ENCODE measurements at places on chromosomes 4 and X.

GRCh38 chr4:153684971-153685371, 891 bp downstream of the TLR2 start:
- DNase-seq: no peak

DNA sequence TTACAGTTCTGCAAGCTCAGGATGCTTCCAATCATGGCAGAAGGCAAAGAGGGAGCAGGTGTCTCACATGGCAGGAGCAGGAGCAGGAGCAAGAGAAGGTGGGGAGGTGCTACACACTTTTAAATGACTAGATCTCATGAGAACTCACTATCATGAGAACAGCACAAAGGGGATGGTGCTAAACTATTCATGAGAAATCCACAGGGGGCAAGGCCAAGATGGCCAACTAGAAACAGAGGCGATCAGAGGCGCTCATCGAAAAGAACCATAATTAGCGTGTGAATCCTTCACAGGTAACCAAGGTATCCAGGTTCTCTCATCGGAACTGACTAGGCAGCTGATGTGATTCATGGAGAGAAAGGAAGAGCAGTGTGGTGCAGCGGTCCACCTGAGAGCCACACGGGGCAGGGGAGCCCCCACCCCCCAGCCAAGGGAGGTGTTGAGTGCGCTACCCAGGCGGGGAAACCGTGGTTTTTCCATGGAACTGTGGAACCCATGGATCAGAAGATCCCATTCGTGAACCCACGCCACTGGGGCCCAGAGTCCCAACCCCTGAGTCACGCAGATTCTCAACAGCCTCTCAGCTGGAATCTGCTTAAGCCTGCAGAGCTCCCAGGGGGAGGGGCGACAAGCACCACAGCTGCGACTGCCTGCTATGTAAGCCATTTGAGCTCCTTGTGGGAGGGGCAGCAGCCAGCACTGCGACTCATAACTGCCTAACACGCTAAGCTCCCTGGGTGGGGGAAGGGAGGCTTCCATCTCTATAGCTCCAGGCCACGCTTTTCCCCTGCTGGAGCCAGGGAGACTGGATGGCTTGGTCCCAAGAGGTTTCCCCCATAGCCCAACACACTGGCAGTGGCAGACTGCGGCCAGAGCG, 46.7 kb downstream of the FGF16 start:
- DNase-seq: no peak

DNA sequence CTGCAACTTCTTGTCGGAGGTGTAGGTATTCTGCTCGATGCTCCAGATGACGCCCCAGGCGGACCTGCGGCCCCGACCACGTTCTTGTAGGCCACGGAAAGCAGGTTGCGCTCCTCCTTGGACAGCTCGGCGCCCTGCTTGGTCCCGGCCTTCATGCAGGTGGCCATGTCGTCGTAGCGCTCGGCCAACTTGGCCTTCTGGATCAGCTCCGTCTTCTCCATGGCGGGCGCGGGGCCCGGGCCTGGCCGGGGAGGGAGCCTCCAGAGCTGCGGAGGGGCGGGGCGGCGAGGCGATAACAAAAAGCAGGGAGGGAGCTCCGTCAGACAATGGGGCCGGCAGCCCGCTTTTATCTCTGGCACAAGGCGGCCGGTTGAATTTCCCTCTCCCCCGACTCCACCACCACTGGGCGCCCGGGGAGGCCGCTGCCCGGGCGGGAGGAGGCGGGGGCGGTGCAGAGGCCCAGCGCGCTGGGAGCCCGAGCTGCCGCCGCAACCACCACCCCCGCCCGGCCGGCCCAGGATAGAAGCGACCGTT, 28.3 kb upstream of the DRP2 start:
- DNase-seq: no peak

DNA sequence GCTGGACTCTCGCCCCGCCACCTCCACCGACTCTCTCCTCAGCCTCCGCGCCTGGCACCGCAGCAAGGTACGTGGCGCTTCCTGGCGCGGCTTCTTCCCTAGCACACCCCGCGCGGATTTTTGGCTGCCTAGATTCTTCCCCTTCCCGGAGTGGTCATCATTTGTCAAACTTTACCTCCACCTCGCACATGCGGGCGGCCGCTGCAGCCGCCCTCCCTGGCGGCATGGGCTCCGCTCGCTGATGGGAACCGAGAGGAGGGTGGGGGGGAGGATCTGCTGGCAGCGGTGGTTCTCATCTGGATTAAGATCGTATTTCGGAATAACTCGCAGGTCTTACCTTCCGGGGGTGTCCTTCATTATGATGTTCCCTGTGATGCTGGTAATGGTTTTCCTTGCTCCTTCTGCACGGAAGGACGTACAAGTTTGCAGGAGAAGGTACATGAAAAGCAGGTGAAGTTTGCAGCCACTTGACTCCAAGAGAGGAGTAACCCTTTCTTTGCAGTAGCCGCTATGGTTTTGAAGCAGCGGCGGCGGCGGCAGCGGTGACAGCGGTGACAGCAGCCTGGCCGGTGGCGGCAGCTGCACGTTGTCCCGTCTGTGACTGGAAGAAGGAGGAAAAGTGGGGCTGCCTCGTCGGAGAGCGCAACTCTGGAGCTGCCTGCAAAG, 2183.9 kb upstream of the TENM3 start:
- DNase-seq: no peak

DNA sequence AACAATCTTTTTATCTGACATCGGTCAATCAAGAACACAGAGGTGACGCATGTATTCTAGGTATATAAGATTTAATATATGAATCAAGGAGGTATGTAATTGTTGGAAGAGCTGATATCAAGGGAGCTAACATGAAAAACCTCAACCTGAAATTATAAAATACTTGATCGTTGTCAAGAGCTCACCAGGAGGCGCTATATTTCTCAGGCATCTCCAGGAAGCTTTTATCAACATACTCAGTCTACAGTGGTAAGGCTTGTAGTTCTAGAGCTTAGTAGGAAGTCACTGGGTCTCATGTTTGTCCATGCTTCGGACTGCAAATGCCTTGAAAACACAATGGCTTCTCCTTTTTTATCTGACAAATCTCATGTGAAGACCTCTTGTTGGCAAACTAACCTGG, 156.1 kb downstream of the GRXCR1 start:
- no peak for DNase-seq

DNA sequence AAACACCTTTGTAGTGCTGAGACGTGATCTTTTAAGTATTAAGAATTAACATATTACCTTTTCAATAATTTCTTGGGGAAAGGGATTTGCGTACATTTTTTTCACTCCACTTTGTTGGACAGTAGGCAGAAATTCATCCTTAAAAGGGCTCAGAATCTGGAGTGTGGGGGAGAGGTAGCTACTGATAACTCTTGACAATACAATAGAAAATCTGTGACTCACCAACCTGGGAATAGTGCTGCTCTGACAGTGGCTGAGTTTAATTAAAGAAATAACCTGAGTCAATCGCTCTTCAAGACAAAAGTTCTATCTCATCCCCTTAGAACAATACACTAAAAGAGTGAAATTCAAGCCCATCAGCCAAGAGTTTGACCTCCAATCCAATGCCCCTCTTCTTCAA, 60.2 kb downstream of the SLC9A7 start:
- no peak for DNase-seq

DNA sequence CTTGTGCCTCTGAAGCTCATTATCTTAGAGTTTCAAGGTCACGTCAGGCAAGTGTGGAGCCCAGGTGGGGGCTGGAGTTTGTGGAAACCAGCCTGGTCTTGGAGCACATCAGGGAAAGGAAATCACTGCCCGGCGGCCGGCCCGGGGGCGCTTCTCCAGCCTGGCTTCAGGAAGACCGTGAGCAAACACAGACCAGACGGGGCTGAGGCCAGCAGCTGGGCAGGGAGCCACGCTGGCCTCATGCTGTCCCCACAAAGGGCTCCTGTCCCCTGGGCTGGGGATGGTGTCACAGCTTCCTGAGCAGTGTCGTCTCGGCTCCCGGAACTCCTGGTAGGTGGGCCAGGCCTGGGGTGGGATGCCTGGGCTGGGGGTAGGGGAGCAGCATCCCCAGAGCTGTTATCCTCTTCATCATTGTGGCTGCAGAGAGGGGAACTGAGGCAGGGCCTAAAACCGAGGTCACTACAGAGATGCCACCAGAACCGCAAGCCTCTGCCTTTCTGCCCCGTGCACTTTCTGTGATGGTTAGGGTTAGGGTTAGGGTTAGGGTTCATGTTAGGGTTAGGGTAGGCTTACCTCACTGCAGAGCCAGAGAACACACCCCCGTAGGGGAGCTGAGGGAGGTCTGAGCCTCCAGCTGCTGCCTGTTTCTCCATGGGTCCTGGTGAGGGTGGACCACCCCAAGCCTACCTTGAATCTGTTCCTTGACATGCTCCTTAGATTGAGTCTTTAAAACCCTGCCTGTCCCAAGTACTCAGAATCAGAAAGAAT, 77.5 kb downstream of the HTRA3 start:
- DNase-seq: no peak

- DNase-seq: no peak
Measured at GRCh38 chrX:36504625-36505024, 503.5 kb upstream of the FAM47C start.

GRCh38 chrX:148871422-148872160, 371.2 kb downstream of the AFF2 start:
- DNase-seq: no peak

DNA sequence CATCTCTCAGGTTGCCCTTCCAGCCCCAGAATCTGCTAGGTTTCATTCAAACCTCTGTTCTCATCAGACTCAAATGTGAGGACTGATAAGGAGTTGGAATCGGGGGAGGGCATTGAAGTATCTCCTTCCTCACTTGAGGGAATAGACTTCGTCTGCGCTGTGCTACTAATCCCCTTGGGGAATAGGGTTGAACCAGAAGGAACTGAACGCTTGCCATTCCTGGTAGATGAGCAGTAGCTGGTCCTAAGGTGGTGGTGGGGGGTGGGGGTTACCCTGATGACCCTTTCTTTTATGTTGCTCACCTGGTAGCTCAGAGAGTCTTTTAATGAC, 692 bp upstream of the SLC9A7 start:
- no peak for DNase-seq

- no peak for DNase-seq
Measured at GRCh38 chr4:153649572-153649991, 34.5 kb upstream of the TLR2 start.

GRCh38 chr4:64359489-64359888, 49.8 kb downstream of the TECRL start:
- DNase-seq: no peak

GRCh38 chr4:142952821-142953580, 106.9 kb upstream of the INPP4B start:
- DNase-seq: no peak

DNA sequence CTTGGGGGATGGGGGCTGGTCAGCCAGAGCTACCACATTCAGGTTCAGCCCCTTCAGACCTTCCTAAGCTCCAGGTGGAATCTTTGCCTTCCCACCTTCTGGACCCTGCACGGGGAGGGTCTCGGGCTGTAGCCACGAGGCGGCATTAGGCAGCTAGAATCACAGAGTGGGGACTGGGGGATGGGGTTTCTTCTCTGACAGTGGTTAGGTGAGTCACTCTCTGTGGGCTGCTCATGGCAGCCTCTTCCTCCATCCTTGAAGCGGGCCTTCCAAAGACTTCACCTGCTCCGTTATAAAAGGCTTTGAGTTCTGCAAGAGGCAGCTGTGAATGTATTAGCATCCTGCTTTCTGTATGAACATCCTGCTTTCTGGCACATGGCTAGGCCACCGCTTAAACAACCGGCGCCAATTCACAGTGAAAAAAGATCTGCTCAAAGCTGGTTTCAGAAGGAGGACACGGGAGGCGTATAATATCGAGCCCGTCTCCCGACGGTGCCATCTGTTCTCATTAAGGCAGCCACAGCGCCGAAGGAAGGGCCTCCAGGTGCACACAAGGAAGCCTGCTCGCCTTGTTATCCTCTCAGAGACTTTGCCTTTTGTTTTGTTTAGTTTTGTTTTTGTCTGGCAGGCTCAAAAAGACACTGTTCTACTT, 74.3 kb upstream of the IGFBP7 start:
- DNase-seq: no peak

Data from activated CD8-positive, alpha-beta memory T cell treated with anti-CD3 and anti-CD28 coated beads, Interleukin-2, amount 50 U/mL, for 4 hours (primary cell).